ENCODE measurements at places on chromosomes 5 and 9.

DNA sequence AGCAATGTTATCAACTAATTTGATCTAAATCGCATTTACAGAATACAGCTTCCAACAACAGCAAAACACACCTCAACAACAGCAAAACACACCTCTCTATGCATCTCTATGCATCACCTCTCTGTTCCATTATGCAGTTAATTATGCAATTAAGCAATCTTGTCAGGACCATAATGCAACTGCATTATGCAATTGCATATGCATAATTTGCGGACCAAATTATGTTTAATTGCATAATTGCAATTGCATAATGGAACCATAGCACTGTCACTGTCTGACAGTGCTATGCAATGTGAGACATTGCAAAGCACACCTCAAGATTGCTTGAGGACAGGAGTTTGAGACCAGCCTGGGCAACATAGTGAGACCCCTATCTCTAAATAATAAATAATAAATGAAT lies 80.4 kb upstream of the PRSS3 start:
- peak; percentile 64 for DNase-seq

DNA sequence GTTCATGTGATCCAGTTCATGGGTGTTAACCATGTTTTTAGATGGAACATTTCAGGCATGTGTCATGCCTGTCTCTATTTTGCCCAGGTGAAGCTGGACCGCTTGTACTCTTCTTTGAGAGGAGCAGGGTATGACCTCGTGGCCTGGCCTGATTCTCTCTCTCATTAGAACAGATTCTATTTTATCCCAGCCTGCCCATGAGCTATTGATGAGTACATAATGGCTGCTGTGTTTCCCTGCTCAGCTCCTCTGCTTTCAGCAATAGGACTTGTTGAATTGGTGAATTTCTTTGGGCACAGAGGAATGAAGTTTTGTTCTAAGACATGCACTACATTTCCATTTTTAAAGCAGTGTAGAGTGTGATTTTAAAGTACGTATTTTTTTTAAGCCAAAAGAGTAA lies 86.2 kb downstream of the HACD4 start:
- no peak for DNase-seq

- no peak for DNase-seq
Observed at GRCh38 chr5:87686975-87687374, 274.2 kb upstream of the CCNH start.

DNA sequence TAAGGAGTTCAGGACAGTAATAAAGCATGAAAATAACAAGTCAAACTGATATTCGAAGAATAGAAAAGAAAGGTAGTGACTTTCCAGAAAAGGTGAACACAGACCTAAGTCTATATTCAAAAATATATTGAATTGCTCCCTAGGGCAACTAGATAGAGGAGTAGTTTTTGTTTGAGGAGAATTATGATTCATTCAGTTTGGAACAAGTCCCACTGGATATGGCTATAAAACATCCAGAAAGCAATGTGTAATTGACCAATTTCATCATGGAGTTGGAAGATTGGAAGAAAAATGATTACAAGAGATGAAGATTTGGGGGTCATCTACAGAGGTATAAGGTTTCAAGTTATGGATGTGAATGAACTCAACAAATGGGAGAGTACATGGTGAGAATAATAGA lies 117.5 kb upstream of the ZNF462 start:
- DNase-seq = no peak

DNA sequence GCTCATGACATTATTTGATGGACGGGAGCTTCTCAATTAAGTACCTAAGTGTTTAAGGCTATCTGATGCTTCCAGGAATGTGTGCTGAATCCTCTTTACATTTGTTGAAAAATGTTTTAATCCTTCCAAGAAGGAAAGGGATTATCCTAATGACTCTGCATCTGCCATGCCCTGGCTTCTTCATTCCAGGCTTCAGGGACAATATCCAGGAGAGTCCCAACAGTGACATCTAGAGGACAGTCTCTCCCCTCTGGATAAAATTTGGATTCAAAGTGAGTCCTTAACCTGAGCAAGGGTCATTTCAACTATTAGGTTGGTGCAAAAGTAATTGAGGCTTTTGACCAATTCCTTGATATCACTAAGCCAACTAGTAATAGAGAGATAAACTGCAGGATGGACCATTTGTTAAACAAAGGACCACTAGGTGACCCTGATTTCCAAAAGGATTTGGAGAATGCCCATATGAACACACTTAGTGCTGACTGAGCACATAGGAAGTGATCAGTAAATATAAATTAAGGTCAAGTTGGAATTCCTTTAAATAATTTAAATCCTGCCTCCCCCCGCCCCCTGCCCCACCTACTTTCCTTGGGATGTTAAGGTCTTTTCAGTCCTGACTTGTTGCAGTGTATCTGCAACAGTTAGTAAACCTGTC lies 19.1 kb downstream of the TNFSF8 start:
- peak; percentile 27 for DNase-seq

- no peak for DNase-seq
Observed at GRCh38 chr9:98569491-98569890, 139.2 kb downstream of the GABBR2 start.

DNA sequence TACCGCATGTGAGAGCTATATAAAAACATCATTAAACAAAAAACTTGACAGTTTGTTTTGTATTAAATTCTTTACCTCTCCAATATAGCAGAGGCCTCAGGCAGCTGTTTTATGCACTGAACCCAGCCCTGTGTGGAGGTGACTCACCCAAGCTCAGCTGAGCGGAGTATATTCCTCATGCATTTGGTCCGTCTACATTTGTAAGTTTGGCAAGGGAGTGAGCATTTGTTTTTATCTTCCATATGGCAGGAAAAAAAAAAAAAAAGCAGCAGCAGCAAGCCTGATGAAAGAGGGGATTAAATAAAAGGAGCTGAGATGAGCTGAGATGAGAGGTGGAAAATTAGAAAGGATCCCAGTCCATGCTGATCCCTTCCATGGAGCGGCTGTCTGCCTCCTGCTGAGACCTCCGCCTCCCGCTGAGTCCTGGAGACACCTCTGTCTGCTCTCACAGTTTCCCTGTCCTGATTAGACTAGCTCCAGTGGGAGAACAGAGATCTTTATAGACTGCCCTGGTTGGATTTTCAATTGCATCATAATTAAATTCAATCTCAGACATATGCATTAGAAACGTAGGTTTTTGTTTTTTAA lies 112.0 kb upstream of the CTNND2 start:
- no peak for DNase-seq

DNA sequence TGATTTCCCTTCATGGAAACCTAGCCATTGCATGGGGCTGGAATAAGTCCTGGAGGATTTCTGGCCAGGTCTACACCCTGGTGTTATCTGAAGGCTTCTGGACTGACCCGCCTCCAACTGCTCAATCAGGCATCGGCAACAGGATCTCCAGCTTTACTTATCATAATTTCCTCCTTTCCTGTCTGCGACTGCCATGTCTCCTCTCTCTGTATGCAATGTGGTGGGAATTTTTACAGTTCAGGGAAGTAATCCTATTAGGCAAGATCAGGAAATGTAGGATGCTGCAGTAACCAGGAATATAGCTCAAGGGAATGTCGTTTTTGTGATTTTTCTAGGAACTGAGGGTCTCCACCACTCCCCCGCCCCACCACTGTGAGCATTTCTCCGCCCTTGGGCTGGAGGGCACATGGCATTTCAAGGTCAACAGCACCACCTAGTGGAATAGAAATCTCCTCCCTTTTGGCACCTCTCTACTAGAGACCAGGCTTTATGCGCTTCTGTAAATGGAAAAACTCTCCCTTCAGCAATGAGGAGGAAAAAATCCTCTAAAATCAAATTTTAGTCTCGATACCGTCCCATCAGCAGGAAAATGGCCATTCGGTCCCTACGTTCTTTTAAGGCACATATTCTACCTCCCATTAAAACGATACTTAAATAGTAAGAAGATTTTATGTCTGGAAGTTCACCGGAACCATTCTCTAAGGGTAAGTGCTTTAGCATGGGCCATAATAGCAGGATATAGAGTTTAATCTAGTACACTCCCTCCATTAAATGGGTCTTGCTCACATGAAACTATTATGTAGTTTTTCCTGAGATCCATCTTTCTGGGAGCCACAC lies 93.0 kb downstream of the YTHDC2 start:
- DNase-seq = peak; percentile 44

- no peak for DNase-seq
Observed at GRCh38 chr5:140570058-140570457, 5.4 kb downstream of the SLC35A4 start.

DNA sequence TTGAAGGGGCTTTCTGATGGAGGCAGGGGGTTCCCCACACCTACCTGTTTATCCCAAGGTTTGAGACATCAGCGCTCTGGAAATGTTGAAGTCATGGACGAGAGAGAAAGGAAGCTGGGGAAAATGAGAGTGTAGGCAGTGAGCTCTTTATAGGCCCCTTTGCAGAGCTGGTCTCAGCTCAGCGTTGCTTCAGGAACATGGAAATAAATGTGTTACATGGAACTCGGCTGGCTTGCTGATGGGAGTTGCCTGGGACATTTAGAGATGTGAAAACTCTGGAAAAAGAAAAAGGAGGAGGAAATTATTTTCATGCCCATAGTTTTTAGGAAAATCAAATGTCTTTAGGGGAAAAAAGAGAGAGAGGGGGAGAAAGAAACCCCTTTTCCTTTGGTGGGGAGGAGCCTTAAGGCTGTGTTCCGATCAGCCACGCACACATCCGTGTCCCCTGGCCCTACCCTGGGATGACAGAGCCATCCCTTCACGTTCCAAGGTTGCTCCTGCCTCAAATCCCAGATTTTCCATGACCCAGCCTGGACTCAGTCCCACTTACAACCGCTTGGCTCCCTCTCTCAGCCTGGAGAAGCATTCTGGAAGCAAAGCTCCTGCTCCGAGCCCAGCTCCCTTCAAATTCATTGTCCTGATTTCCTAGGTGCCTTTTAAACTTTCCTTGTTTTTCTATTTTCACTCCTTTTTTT lies 78.3 kb downstream of the COL27A1 start:
- no peak for DNase-seq

GRCh38 chr5:143166661-143167420 lies 236.6 kb downstream of the NR3C1 start:
- DNase-seq = no peak

DNA sequence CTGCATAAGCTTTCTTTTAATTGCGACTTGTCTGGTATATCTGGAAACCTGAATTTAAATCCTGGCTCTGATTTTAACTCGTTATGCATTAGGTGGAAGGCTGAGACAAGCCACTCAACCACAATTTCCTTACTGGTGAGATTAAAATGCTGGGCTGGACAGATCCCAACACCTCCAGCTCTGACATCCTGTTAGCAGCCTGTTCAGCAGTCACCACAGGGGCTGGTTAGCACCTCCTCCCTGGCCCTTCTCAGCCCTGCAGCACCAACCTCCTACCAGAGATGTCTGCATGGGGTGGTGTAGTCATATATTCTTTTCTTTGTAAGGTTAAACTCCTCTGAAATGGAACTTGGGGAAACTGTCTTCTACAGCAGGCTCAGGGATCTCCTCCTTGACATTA lies 156.5 kb upstream of the NFIL3 start:
- DNase-seq = no peak

DNA sequence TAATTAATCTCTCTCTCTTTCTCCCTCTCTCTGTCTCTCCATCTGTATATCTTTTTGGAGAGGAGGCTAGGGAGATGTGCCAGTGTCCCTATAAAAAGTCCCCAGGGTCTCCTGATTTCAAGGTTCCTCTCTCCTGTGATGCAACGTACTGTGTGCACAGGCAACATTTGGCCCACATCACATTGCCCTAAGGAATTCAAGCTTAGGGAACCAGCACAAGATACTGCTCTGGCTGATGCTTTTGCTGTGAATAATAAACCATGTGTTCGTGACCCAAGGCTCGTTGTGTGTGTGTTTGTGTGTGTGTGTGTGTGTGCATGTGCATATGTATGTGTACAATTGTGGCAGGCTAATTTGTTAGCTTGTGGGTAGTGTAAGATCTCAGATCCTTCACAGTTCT lies 9.7 kb downstream of the SPATA9 start:
- no peak for DNase-seq

- DNase-seq = no peak
Observed at GRCh38 chr9:130259044-130259443, 6.5 kb upstream of the HMCN2 start.

GRCh38 chr5:136963504-136963903 lies 535.6 kb downstream of the SPOCK1 start:
- no peak for DNase-seq

GRCh38 chr5:123134653-123135181 lies 45.7 kb downstream of the PRDM6 start:
- DNase-seq = no peak

DNA sequence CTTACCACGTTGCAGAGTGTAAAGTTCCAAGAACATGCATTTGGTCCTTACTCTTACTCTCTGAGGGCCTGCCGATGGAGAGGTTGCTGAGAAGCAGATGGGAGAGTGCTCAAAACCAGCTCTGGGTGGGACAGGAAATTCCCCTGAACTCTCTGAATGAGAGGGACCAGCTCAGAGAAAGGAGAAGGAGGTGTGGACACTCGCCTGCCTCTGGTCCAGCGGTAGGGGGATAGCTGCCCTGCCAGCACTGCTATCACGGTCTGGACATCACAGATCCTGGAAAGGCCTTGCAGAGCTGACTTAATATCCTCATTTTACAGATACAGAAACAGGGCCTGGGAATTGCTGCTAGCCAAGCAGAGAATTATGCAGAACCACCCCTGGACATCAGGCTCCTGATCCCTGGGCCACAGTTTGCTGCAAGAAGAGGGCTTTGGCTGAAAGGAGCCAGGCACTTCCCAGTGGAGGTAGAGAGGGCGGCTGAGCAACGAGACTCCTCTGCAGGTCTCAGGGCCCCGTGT lies 4.9 kb downstream of the TRAF1 start:
- DNase-seq = no peak

DNA sequence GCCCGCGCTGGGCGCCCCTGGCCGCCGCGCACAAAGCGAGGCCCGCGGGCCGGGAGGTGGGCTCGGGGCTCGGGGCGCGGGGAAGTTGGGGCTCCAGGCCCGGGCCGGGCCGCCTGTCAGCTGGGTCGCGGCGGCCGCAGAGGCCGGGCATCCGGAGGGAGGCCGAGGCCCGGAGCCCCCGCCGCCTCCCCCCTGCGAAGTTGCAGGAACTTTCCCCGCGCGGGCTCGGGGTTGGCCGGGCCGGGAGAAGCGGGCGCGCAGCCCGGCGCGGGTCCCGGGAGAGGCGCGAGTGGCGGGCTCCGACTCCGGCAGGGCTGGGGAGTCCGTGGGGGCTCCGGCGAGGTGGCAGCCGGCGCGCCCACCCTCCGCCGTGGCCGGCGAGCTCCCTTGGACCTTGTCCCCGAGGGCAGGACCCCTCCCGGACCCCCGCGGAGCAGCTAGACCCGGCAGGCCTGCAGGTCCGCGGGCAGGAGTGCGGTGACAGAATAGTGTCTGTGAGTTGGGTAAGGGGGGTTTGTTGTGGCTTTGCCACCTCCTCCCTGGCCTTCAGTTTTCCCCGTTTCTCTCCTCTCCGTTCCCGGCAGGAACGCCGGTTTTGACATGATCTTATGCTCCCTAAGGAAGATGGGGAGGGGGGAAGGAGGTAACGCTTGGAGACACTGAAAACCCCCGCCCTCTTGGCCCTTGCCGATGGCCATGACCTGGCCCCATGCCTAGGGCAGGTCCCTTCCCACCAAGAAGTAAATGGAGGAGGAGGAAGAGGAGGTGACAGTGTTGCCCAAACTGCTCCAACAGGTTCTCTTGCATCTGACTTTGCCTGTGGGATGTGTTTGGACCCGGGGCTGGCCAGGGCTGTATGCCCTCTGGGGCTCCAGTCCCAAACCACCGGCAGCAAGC lies 942 bp downstream of the PHF2 start:
- DNase-seq = no peak

All from NCI-H748 treated with DMSO at 0.1 percent for 48 hours (cell line).